ENCODE measurements at places on chromosomes 7 and 10.
A peak's percentile ranks its signal among the peaks of the same experiment; 100 is the strongest.

DNA sequence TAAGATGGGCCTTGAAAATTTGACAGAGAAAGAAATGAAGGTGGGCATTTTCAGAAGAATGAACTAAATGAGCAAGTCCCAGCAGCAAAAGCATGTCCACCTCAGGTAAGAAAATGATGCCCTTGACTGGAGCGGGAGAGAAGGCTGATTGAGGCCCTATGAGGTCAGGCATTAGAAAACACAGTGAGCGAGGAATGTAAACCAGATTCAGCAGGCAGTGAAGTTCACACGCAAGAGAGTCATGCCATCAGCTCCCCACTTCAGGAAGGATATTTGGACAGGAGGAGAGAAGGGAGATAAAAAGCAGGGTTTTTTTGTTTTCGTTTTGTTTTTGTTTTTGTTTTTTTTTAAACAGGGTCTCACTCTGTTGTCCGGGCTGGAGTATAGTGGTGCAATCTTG lies 166.4 kb downstream of the PPP1R17 start:
- DNase-seq, result no peak

GRCh38 chr7:41187322-41187721 lies 515.6 kb downstream of the INHBA start:
- DNase-seq, result no peak

- no peak for DNase-seq
Observed at GRCh38 chr7:90485734-90486316, 16.4 kb downstream of the PTTG1IP2 start.

DNA sequence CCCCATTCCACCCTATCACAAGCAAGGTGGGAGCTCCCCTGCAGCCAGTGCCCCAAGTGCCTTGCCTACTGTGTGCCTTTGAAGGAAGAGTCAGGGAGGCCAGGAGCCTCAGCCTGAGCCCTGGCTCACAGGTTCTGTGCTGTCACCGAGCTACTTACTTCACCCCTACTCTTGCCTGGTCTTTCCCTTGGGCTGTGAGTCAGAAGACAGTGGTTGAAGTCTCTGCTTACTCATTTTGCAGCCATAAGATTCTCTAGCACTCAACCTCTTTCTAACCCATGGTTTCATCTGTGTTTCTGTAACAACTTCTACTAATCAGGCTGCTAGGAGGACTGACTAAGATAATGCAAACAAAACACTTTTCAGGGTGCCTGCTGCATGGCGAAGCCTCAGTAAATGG lies 114.5 kb downstream of the PLCE1 start:
- DNase-seq, result peak; percentile 66

- DNase-seq, result no peak
Observed at GRCh38 chr10:83764666-83765065, 374.6 kb upstream of the GHITM start.

DNA sequence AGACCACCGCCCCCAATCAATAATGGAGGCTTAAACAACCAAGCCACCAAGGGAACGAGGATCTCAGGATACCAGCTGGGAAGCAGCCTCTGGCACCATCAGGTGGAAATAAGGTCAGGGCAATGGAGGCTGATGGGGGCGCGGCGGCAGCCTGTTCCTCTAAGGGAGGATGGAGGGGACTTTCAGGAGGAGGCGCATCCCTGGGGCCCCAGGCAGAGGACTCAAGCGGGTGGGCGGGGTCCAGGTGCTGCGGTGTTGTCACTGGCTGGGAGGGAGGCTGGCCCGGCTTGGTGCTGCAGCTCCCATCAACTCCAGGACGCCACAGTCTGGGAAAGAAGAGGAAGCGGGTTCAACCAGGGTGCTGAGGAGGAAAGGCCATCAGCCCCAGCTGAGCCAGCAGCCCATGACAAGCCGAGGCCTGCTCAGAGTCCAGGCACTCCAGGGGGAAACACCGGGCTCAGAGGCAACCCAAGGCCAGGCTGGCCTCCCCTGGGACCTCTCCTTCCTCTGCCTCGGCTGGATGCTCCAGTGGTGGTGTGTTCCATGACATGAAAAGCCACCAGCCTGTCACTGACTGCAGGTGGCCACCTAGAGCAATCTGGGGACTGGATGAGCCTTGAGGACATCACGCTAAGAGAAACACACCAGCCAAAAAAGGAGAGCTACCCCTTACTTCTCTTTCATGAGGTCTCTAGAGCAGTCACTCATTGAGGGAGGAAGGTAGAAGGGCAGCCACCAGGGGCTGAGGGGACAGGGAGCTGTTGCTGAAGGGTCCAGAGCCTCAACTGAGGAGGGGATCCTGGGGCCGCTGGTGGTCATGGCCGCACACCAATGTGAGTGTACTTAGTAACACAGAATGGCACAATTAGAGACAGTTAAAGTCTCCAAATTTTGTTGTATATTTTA lies 4.6 kb downstream of the GIGYF1 start:
- no peak for DNase-seq

DNA sequence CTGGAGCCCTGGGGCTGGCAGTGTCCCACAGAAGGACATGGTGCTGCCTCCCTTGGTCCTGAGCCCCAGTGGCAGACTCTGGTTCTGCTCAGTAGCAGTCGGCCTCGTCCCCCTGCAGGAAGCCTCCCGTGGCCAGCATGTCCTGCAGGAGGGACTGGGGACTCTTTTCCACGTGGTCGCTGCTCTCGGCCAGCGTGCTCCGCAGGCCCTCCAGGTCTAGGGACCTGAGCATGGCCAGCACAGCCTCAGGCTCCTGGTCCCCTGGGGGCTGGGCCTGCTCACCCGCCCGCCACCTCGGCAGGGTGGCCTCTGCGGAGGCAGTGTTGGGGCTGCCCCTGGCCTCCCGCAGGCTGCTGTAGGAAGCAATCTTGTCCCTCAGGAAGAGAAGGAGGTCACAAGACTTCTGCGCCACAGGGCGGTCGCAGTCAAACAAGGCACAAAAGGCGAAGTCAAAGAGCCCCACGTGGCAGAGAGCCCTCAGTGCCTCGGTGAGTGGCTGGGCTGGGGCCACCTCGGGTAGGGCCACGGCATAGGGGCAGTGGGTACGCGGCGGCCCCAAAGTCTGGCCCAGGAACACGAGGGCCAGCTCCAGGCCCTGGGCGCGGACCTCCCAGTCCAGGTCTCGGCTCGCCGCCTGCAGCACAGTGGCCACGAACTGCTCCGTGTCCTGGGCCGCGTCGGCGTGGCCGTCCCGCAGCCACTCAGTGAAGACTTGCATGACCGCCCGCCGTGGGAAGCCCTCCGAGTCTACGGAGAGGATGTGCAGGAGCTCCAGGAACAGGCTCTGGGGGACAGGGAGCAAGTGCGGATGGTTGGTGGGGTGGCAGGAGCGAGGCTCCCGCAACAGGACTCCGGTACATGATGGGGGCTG lies 17.1 kb downstream of the BRAT1 start:
- DNase-seq, result no peak

DNA sequence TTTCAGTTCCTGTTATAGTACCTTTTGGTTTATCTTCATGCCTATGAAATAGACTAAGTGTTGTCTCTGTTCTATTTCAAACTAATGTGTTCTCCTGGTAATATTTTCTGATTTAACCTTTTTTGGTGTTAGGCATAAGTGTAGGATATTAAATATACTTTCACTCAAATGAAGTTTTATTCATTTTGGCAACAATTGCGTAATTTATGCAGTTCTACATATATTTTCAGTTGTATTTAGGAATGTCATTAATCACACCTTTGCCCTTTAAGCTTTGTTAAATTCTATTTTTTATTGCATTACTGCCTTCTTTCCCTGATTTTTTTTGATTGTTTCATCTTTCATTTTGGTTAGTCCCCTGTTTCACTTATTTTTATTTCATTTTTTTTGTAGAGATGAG lies 47.3 kb downstream of the RSBN1L start:
- no peak for DNase-seq

- DNase-seq, result no peak
Observed at GRCh38 chr10:22899307-22899706, 28.5 kb upstream of the ARMC3 start.
